Kasumi-1 (cell line): ENCODE measurements at places on chromosomes 16 and 17.

DNA sequence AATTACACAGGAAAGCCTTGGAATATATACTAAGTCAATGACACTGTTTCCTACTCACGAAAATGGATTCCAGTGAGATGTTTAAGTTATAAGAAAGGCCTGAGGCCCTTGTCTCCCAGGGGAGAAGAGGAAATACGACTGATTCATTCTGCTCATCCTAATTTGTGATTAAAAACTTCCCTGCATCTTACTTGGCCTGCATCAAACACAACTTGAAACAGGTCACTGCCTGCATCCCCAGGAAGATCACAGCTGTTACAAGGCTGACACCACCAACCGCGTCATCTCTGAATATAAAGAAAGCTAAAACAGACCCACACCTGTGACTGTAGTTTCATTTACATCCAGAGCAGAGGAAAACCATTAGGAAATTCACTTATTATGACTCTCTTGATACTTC, 121.9 kb downstream of the DNAH3 start:
- no peak for DNase-seq

GRCh38 chr17:40352237-40352778, 12.2 kb downstream of the GJD3 start:
- no peak for DNase-seq

- DNase-seq, result no peak
Measured at GRCh38 chr16:51152691-51153576, 1.9 kb upstream of the SALL1 start.

DNA sequence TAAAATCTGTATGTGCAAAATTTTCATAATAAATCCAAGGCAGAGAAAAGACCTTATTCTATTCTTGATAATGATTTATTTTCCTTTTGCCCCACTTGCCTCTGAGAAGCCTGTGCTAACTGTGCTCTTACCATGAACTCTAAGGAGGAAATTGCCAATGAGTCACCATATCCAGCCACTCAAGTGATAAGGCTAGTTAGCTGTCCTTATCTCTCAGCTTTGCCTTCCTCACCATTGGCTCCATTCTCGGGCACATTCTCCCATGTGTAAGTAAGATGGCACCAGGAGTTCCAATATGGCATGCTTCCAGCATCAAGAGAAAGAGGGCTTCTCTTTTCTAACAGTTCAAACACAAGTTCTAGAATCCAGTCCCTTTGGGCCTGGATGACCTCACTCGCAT, 142.4 kb downstream of the TOX3 start:
- no peak for DNase-seq

DNA sequence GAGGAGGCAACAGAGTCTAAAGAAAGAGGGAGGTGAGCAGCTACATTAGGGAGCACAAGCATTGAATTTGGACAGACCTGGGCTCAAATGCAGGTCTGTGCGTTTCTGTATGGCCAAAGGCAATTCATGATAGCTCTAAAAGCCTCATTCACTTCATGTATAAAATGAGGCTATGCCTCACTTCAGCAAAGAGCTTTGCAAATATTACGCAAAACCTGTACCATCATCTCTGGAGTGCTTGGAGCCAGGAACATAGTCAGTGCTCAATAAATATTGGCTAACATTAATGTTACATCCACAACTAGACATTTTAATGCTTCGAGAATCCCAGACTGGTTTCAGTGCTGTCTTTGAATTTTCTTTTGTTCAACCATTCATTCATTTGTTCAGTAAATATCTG, 254.7 kb upstream of the CDH11 start:
- DNase-seq, result no peak

- no peak for DNase-seq
Measured at GRCh38 chr17:66466106-66466820, 163.8 kb downstream of the PRKCA start.

DNA sequence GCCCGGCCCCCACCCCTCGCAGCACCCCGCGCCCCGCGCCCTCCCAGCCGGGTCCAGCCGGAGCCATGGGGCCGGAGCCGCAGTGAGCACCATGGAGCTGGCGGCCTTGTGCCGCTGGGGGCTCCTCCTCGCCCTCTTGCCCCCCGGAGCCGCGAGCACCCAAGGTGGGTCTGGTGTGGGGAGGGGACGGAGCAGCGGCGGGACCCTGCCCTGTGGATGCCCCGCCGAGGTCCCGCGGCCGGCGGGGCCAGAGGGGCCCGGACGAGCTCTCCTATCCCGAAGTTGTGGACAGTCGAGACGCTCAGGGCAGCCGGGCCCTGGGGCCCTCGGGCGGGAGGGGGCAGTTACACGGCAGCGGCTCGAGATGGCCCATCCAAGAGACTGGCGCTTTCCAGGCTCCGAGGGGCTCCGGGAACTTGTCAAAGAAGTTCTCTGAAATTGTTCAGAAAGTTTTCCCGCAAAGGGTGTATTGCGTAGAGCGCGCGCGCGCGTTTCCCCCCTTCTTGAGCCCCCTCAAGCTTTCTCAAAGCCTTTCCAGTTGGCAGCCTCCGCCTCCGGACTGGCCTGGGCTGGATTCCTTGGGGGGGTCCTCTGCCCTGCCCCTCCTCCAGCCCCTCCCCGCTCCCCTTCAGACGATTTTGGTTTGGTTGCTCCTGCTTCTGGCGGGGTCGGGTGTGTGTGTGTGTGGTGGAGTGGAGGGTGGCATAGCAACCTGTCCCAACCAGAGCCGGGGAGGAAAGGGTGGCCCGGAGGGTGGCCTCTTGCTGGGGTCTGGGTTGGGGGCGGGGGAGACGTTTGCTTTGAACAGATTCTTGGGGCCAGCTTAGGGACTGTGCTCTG, 504 bp downstream of the ERBB2 start:
- DNase-seq, result no peak

DNA sequence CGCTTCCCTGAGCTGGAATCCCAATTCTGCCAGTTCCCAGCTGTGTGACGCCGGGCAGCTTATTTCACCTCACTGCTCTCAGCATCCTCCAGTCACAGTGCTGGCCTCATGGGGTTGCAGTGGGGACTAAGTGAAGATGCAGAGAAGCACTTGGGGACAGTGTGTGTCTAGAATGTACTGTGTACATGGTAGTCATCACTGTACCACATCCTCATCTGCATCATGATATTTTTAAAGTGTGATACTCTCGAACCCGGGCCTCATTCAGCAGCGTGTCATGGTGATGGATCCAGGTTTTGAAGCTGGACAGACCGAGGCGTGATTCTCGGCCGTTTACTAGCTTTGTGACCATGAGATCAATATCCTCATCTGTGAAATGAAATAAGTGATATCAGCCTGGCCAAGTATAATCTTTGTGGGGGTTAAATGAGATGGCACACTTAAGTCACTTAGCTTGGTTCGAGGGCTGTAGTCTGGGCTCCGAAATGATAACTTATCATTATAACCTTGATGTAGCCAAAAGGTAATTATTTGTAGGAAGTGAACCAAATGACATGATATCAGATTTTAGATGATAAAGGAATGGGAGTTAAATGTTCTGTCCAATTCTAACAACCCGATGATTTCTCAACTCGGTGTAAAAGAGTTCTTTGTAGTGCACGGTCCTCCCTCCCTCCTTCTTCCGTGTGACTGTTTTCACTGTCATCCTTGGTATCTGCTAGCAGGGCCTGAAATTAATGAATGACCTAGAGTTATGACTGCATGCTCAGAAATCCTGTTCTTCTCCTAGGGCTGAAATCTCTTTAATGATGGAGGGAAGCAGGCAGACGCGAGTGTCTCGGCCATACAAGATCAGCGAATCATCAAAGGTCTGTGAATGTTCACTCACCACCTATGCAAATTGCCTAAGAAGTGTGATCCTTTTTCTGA, 2.0 kb downstream of the KLHL36 start:
- DNase-seq, result no peak

DNA sequence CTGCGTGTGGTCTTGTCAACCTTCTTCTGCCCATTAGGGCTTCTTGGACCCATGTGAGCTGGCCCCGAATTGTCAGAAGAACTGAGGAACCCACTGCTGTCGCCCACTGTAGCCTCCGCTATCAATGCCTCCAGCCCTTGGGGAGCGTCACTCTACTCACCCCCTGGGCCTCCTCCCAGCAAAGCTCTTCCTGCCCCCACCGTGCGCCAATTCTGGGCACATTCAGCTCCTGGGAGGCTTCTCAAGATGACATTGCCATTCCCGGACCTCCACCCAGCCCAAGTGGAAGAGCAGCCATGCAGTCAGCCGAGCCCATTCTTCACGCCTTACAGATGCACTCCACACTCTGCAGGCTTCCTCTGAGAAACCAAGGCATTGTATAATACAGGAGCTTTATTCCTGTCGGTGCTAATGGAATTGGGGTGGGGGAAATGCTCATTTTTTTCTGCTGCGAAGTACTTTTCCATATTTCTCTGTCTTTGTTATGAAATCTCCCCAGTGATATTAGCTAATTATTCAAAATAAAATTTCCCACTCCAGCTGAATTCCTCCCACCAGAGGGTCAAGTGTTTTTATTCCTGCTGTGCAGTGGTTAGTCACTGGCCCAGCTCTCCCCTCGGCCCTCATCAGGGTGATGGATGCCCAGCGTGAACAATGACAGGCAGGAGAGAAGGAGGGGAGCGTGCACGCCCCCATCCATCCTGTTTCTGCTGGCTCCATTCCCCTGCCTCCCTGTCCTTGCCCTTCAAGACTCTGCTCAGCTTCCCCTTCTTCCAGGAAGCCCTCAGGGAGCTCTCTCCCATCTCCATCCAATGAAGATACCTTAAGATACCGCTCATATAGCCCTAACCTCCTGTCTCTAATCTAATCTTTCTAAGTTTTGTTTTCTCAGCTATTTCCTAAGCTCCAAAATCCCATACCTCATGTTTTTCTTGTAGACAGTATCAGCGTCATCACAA, 87.7 kb downstream of the C16orf95 start:
- DNase-seq, result no peak

GRCh38 chr17:386141-386876, 33.7 kb upstream of the RPH3AL start:
- DNase-seq, result no peak

DNA sequence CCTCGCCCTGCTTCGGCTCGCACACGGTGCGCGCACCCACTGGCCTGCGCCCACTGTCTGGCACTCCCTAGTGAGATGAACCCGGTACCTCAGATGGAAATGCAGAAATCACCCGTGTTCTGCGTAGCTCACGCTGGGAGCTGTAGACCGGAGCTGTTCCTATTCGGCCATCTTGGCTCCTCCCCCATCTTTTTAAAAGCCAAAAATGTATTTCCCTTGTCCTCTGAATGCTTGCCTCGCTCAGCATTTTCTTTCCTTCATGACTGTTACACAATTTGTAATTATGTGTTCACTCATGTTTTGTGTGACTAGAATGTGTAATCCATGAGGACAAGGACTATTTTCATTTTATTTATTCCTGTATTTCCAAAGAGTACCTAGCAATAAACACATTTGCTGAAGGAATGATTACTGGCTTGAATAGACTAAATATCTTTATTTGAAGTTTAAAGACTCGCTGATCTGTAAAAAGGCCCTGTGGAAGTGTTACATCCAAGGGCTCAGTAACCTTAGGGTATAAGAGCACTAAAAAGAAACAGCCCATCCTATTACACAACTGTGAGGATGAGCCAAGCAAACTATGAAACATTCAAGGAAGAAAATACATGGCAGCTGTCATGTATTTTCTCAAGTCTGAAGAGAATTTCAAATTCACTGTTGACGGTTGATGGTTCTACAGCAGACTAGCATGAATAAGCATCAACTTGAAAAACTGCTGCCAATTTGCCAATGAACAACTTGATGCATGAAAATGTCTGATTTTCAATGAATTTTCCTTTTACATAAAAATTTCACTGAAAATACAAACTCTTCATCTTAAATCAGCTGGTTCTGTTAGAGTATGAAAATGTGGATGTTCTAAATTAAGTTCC, 192.6 kb downstream of the MYO1D start:
- no peak for DNase-seq

DNA sequence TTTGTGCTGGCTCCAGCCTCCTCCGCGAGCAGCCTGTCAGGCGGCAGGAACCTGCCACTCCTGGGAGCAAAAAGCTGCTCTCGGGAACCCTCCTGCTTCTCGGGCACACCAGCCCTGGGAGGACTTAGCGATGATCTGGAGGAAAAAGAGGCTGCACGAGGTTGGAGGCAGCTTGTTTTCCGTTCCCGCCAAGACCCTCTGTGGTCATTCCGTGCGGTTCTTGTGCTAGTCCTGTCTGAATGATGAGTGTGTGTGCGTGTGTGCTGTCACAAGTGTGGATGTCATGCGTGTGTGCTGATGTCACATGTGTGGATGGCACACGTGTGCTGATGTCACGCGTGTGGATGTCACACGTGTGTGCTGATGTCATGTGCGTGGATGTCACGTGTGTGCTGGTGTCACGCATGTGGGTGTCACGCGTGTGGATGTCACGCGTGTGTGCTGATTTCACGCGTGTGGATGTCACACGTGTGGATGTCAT, 150.0 kb downstream of the NPIPB11 start:
- DNase-seq, result no peak

GRCh38 chr17:17570798-17571716, 20.5 kb downstream of the PEMT start:
- DNase-seq, result no peak

GRCh38 chr17:72193391-72194106, 72.7 kb downstream of the SOX9 start:
- no peak for DNase-seq

DNA sequence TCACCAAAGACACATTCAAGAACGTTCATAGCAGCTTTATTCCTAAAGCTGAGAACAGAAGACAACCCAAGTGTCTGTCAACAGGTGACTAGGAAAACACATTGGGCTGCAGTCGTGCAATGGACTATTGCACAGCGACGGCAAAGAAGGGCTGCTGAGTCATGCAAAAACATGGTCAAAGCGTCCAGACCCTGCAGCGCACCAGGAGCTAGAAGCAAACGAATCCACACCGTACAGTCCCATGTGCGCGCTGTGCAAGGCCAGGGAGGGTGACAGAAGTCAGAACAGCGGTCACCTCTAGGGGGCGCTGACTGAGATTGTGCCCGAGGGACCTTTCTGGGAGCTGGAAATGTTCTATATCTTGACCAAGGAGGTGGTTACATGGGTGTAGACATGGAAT, 266.4 kb downstream of the MAF start:
- DNase-seq, result no peak

DNA sequence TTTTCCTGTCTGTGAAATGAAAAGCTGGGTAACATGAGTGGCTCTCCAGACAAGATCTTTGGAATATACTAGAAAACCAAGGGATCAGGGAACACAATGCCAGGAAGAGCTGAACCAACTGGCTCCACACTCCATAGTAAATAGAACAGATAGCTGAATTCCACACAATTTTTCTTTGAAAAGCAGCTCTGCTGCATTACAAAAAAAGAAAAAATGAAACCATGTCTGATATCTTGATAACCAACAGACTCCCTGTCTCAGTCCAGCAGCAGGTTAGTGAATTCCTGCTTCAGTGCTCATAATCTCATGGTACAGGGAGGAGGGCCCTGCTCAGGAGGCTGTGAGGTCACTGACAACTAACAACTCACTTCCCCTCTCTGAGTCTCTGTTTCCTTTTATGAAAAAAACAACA, 97.1 kb downstream of the CDH11 start:
- DNase-seq, result no peak

DNA sequence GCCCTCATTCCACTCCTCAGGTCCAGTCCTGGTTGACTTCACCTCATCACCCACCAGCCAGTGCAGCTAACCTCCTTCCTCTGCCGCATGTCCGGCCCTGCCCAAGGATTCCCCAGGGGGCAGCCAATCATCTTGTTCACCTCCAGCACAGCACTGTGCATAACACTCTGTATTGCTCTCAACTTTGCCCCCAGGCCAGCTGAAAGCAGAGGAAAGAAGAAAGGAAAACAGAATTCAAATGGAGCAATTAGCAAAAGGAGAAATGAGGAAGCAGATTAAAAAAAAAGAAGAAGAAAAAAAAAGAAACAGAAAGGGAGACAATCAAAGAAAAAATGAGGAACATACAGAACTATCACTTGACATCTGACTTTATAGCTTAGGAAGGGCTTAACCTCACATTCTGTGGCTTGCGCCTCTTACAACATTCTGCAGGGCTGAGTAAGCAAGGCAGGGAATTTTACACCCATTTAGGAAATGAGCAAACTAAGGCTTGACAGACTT, 26.1 kb downstream of the GAS7 start:
- DNase-seq, result peak; percentile 53
